ENCODE measurements at places on chromosomes 12 and 14. TPM values are rescaled to one million over a fixed set of nuclear protein-coding genes. Genes with fewer than 3 reads are reported as not detected.

DNA sequence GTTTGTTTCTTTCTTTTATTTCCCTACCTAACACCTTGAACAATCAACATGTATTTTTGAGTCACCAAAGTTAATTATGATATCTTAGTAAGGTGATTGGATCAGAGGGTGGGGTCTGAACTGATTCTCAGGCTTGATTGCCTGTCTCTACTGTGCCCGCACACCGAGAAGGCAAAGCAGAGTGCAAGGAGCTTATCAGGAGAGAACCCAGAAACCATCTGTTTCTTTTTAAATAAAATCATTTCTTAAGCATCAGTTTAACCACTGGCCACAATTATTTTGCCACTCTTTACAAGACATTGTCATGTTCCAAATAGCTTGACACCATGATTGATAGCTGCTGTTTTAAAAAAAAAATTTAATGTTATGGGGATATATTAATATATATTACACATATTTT, 3.1 kb downstream of the GARIN2 start:
- no peaks in the 10 kb centered on the region for H3K36me3 ChIP-seq
- no peak overlapping the region for H3K4me3 ChIP-seq
- no peak overlapping the region for H3K27ac ChIP-seq

DNA sequence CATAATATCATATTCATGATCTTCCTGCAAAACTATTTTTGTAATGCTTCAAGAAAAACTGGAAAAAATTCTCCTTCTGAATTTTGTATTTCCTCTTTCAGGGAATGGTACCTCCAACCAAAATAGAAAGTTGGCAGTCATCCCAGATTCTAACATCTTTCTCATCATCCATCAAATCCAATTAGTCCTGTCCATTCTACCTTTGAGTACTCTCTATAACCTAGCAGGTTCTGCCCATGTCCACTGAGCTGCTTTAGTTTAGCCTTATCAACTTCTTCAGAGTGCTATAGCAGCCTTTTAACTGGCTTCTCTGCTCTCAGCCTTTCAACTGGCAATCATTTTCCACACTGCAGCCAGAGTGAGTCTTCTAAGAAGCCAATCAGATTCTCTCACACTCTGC, 236.2 kb downstream of the AKAP6 start:
- H3K27me3 ChIP-seq: no peaks in the 10 kb centered on the region
- H3K36me3 ChIP-seq: no peaks in the 10 kb centered on the region
- no peak overlapping the region for H3K4me3 ChIP-seq
- H3K27ac ChIP-seq: no peak overlapping the region

- no peaks in the 10 kb centered on the region for H3K36me3 ChIP-seq
- no peak overlapping the region for H3K27ac ChIP-seq
- no peak overlapping the region for H3K4me3 ChIP-seq
- peaks cover 46% of the 10 kb centered on the region for H3K27me3 ChIP-seq
Observed at GRCh38 chr12:5996459-5996858, 51.4 kb upstream of the ANO2 start.

The EML1 gene
- 4.7 TPM for total RNA-seq

The ANKRD33 gene
- not detected for total RNA-seq
